ENCODE measurements at places on chromosomes 3 and 15.

DNA sequence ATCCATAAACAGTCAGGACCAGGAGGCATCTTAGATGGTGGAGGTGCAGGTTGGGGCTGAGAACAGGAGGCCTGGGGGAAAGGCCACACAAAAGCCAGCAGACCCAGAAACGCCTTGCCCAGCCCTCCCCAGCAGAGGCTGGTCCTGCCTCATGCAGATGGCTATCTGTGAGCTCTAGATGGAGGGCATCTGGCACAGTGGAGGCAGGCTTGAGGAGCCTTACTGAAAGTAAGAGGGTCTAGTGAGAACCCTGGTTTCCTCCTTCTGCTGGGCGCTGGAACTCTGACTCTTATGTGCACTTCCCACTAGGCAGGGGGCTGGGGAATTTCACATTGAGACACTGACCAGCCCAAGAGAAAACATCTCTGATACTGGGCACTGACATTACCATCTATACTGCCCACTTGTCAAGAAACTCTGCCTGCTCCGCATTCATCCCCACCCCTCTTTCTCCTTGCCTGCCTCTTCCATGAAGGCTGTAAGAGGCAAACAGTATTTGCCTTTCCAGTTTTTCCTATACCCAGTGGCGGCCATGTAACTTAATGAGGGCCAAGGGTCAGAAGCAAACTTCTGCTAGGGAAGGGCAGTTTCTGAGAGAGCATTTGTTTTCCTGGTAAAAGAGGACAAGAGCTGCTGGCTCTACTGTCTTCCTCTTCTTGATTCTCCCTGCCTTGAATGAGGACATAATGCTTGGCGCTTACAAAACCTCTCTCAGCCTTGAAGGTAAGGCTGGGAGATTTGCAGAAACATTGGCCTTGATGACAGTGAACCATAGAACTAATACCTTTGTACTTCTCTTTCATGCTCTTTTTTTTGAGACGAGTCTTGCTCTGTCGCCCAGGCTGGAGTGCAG is 4.4 kb upstream of the SCN5A start:
- no peak for DNase-seq

- DNase-seq, result no peak
Measured at GRCh38 chr3:86239946-86240345, 751.0 kb downstream of the VGLL3 start.

DNA sequence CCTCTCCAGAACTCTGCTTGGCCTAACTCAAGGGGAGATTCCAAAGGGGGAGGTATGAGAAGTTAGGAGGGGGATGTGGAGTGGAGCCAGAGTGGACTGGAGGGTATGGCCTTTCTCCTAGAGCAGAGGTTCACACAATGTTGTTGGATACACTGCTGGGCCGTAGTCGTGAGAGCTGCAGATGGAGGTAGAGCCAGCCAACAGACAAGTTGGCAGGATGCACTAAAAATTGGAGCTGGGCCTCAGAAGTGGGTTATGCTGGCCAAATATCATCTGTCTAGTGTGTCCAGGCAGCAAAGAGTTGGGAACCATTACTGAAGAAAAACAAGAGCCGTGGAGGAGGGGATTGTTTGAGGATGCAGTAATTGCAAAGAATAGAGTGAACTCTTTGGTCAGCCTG is 27.7 kb upstream of the LRRFIP2 start:
- no peak for DNase-seq

DNA sequence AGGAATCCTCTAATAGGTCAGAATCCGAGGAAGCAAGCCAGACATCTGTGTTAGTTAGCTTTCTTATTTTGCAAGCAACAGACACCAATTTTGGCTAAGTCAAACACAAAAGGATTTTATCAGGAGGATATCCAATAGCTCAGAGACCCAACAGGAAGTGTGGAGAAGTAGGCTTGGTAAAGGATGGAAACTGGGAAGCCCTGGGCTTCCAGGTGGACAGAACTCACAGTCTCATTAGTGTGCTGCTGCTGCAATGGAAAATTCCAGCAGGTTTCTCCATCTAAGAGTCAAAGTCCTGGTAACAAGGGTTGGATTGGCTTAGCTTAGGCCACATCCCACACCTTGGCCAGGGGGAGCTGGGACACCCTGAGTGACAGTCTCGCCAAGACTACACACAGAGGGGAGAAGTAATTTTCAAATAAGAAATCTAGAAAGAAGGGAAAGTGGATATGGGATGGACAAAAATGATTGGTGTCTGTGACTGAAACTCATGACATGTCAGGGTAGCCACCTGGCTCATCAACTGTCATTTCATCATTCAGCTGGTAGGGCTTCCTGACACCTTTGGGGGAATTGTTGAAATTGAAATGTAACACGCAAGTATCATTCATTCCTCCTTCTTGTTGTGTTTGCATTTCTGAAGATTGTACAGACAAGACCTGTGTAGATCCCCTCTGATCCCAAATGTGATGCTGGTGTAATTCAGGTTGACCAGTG is 158.6 kb downstream of the THSD4 start:
- no peak for DNase-seq

DNA sequence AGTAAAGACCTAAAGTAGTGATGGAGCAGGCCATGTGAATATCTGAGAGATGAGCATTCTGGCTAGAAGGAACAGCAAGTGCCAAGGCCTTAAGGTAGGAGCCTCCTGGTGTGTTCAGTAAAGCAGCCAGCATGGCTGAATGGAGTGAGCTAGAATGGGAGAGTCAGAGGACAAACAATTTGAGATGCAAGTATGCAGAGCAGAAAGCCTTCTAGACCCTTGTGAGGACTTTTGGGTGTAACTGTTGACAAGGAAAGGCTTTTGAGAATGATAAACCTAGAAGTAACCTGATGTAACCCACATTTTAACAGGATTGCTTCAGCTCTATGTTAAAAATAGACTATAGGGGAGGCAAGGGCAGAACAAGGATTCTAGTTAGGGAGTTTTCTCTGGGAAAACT is 14.8 kb upstream of the RNF7 start:
- no peak for DNase-seq

Measured in stimulated activated CD4-positive, alpha-beta T cell treated with anti-CD3 and anti-CD28 coated beads, Interleukin-1b, Interleukin-23, amount 100 ng/mL, for 1 hour (primary cell).